Activated CD4-positive, CD25-positive, alpha-beta regulatory T cell treated with anti-CD3 and anti-CD28 coated beads, Interleukin-2, amount 50 U/mL, for 24 hours (primary cell): ENCODE measurements at places on chromosomes 1 and 21.

DNA sequence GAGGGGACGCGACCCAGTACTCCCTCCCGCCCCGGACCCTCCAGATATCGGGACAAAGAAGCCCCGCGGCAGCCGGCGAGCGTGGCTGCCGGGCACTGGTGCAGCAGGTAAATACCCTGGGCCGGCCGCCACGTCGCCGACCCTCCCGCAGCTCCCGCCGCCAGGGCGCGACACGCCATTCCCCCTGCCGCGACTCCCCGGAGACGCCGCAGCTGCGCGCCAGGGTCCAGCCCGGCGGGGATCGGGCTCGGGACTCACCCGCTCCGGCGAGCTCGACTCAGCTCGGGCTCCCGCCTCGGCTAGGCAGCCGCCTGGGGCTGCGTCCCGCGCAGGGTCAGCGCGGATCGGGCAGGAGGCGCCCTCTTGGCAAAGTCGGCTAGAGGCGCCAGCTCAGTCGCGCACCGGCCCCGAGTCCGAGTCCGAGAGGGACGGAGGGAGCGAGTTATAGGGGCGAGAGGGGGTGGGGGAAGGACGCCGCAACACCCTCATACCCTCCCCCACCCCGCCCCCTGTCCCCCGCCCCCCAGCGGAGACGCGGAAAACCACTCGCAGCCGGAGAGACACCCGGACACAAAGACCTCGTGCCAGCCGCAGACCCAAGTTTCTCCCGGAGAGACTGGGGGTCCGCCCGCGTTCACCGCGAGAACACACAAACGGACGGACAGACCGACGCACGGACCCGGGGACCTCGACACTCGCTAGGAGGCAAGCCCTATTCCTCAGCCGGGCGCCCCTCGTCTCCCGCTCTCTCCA lies 985 bp downstream of the SYT6 start:
- ATAC-seq: no peak

GRCh38 chr1:44436401-44437106 lies 31.5 kb downstream of the RNF220 start:
- no peak for ATAC-seq

DNA sequence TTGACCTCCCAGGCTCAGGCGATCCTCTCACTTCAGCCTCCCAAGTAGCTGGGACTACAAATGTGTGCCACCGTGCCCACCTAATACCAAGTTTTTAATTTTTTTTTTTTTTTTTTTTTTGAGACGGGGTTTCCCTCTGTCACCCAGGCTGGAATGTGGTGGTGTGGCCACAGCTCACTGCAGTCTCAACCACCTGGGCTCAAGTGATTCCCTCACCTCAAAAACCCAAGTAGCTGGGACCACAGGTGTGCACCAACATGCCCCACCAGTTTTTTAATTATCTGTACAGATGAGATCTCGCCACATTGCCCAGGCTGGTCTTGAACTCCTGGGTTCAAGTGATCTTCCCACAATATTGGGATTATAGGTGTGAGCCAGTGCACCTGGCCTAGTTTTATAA lies 22.7 kb downstream of the PTP4A2 start:
- ATAC-seq: no peak

- no peak for ATAC-seq
Observed at GRCh38 chr1:35530168-35530567, 27.0 kb downstream of the KIAA0319L start.

DNA sequence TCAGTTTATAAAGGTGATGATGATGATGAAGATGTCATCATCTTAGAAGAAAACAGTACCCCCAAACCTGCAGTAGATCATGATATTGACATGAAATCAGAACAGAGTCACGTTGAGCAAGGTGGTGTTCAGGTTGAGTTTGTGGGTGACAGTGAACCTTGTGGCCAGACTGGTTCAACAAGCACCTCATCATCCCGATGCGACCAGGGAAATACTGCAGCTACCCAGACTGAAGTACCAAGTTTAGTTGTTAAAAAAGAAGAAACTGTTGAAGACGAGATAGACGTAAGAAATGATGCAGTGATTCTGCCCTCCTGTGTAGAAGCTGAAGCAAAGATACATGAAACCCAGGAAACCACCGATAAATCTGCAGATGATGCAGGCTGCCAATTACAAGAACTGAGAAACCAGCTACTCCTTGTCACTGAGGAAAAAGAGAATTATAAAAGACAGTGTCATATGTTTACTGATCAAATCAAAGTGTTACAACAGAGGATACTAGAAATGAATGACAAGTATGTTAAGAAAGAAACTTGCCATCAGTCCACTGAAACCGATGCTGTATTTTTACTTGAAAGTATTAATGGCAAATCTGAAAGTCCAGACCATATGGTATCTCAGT lies 16.0 kb upstream of the CHAF1B start:
- peak; percentile 35 for ATAC-seq

DNA sequence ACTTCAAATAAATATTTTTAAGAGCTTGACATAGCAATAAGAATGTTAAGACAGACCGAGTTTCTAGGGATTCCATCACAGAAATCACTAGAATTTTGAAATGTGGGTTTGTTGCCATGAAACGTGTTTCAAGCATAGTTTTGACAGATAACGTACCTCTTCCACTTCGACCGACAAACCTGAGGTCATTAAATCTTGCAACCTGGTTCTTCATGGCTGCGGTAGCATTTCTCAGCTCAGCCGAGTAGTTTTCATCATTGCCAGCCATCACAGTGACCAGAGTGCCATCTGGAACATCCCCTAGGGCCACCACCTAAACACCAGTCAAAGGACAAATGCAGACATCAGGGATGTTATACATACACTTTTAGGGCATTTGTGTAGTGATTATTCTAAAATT lies 168.7 kb downstream of the RUNX1 start:
- ATAC-seq: no peak

- no peak for ATAC-seq
Observed at GRCh38 chr1:184218458-184219075, 167.0 kb downstream of the TSEN15 start.

DNA sequence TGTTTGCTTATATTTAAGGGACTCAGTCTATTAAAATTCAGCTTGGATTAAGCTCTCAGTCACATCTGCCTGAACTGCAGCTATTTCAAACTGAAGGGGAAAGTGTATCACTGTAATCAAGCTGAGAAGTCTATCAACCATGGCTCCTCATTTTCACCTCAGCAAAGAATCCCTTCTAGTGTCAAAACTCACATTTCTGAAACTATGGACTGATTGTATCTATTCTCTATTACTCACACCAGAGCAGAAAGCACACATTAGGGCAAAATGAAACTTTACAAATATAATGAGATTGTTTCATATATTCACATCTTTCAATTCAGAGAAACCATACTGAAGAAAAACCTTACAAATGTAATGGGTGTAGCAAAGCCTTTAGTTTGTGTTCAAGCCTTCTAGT lies 14.6 kb upstream of the C1orf146 start:
- peak; percentile 36 for ATAC-seq

DNA sequence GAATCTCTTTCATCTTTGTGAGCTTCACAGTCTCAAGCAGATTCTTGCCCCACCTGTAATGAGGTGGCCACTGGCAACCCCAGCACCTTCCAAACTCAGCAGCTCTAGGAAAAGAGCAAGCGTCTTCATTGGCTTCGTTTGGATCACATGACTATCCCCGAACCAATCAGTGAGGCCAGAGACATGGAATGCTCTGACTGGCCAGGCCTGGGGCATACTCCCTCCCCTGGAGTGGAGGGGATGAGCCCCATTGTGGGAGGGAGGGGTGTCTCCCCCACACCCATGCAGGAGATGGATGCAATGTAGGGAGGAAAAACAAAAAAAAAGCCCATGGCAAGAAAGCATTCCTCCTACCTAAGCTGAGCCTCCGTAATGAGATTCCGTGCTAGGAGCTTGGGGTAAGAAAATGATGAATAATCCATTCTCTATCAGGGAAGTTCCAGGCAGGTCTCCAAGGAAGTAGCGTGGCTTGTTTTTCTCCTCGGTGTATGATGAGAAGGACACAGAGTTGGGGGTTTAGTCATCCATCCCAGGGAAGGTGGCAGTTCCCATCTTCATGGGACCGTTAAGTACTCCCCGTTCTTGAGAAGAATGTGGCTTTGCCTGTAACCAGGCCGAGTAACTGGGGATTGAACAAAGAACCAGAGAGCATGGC lies 32.7 kb downstream of the FHAD1 start:
- ATAC-seq: no peak

DNA sequence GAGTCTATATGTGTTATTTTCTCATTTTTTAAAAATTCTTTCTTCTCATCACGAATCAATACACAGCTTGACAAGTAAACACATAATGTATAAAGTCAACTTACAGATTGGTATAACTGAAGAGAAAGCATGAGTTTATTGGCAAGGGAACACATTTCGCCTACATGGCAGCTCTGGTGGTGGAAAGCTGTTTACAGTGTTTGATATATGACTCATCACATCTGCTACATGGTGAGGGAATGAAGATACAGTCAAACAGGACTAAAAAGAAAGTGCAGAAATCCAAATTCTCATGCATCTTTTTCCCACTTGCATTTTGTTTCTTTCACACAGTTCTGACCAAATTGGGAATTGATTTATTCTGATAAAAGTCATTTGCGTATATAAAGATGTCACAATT lies 122.2 kb upstream of the ADGRL4 start:
- ATAC-seq: no peak

- ATAC-seq: no peak
Observed at GRCh38 chr1:48069662-48070395, 72.6 kb upstream of the TRABD2B start.

DNA sequence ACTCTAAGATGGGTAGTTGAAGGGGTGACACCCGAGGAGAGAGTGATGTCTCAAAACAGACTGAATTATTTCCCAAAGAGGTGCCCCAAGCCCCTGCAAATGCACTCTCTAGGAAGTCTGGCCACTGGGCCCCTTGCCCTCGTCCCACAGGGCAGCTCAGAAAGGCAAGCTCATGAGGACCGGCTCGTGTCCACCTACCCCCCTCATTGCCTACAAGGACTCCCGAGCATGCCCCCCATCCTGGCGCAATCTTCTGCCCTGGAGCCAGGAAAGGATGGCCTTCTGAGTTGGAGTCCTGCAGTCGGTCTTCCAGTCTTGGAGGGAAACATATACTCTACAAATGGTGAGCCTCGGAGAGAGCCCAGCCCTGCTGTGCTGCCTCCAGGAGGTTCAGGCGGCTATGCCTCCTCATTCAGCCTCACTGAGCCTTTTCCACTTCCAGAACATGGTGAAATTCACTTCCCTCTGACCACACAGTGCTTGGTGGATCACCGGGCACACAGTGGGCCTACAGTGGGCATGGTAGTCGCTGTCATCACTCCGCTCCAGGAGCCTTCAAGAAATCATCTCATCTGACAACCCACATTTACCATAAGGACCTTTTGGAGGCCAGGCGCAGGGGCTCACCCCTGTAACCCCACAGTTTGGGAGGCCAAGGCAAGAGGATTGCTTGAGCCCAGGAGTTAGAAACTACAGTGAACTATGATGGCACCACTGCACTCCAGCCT lies 5.8 kb upstream of the WNT3A start:
- no peak for ATAC-seq

GRCh38 chr1:110243574-110243973 lies 33.5 kb downstream of the KCNC4 start:
- peak; percentile 17 for ATAC-seq

- ATAC-seq: no peak
Observed at GRCh38 chr1:238323490-238323889, 432.8 kb upstream of the ZP4 start.

DNA sequence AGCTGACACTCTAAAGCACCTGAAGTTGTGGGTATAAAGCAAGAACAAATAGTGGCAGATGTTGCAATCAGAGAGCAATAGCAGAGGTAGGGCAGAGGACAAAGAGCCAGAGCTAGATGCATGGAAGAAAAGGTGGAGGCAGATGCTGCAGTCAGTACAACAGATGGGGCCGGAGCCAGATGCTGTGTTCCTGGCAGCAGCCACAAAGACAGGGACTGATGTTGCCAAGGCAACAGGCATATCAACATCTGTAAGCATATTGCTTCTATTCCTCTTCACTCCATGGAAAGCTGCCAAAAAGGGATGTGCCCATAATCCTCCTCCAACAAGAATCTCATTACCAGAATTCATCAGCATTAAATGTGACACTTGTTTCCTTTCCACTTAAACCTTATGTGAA lies 108.0 kb downstream of the TNNI3K start:
- no peak for ATAC-seq

DNA sequence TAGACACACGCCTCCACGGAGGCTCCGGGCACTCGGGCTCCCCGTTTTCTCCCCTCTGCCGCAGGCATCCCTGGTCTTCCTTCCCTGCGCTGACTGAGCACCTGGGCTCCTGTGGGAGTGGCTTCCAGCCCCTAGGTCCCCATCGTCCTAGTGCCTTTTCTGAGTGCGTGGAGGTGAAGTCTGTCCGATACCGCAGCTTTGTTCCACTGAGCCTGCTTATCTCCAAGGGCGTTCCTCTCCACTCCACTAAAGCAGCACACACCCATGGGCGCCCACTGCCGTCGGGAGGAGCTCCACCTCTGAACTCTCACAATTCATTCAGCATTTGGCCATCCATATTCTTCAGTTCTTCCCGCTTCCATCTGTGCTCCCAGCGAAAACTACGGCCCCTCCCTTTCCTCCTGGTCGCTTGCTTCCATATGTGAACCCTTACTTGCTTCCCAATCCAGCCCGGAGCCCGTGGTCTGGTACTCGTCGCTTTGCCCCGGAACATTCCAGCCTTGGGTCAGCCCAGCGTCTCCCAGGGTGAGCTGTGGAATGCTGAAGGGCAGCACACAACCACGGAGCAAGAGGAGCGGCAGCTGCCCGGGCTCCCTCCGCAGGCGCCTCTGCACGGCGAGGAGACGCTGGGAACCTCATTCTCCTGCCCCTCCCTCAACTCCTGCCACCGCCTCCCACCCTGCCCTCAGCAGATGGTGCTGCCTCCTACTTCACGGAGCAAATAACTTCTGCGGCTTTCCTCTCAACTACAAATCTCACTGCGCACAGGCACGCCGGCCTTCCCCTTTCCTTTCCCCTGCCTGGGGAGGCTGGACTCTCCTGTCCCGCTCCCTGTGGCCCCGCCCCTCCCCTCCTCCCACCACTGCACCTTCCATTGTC lies 27.5 kb downstream of the ATP8B2 start:
- ATAC-seq: peak; percentile 57

DNA sequence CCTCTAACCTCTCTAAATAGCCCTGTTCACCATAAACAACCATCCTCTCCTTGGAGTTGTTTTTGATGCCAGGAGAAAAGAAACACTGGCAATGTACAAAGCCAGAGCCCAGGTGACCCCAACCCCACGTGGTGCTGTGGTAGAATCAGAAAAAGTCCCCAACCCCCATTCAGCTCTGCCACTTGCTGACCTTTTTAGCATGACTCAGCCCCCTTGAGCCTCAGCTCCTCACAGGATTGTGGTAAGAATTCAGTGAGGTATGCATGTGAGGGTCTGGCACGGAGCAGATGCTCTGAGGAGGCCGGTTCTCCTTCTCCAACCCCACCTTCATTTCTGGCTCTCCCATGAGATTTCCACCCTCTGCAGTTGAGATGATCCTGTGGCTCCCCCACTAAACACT lies 11.1 kb upstream of the CHI3L1 start:
- ATAC-seq: no peak

- ATAC-seq: peak; percentile 20
Observed at GRCh38 chr1:3483801-3484444, 29.5 kb downstream of the ARHGEF16 start.

- ATAC-seq: no peak
Observed at GRCh38 chr1:215844777-215845176, 277.7 kb downstream of the KCTD3 start.
